ENCODE measurements at places on chromosomes 2 and 18. TPM values are rescaled to one million over a fixed set of nuclear protein-coding genes. Genes with fewer than 3 reads are reported as not detected.

DNA sequence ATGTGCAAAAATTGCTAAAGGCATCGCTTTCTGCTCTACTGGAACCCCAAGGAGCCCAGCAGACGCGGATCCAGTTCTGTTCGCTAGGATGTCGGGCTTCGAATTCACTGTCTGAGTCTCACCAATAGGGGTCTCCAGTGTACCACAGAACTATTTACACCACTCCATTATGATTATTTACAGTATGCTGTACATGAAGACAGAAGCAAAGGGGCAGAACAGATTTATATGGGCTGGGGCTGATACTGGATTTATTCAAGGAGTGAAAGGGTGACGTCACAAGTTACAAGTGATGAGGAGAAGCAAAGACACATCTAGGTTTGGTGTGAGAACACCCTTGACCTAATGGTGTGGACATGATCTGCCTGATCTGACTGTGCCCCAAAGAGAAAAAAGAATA lies 185.3 kb upstream of the ATP5MC3 start:
- DNase-seq: no peak

DNA sequence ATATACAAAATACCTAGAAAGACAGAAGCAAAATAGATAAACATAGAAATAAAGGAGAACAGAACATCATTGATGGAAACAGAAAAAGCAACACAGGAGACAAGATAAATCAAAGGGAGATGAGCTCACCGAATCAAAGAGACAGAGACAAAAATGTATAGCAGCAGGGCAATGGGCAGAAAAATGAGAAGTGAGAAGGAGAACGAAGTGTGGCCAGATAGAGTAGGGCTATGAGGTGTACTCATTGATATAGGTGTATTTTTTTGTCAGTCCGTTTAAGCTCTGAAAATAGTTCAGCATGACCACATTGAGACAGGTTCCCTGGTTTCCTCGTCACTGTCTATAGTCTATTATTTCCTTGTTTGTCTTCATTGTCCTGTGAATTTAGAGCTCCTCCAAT lies 55.1 kb downstream of the SP100 start:
- no peak for DNase-seq

GRCh38 chr2:85831735-85832134 lies 57.1 kb downstream of the ST3GAL5 start:
- DNase-seq: no peak

Gene C2orf78
- total RNA-seq: not detected

DNA sequence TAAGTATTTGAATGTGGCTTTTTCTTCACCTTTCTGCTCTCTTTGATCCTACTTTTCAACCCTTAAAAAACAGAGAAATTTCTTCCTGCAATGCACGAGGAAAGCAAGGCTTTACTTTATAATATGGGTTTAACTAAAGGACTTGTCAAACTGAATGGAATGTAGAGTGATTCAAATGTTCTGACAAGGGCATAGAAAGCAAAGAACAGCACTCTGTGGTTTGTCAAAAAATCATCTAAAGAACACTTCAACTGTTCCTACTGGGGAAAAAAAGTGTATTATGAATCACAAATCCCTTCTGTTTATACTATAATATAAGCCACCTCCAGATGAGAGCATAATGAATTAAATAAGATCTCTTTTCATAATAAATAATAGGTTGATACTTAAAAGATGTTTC lies 45.0 kb upstream of the RIT2 start:
- no peak for DNase-seq

GRCh38 chr18:76715012-76715610 lies 107.2 kb upstream of the ZNF236 start:
- DNase-seq: no peak

Gene SMPD4
- total RNA-seq: 20.1 TPM

Gene GMPPA
- 31.8 TPM for total RNA-seq

Gene LYG1
- total RNA-seq: not detected

Gene UGT1A8
- not detected for total RNA-seq
